ENCODE measurements at places on chromosomes 5 and 9.

GRCh38 chr5:135208903-135209721 is 175.1 kb upstream of the PITX1 start:
- no peak overlapping the region for H3K27ac ChIP-seq
- no peak overlapping the region for H3K4me3 ChIP-seq
- H3K36me3 ChIP-seq, result no peaks in the 10 kb centered on the region

GRCh38 chr5:10288592-10289219 is 19.0 kb downstream of the CMBL start:
- H3K27ac ChIP-seq, result no peak overlapping the region
- H3K4me1 ChIP-seq, result peaks cover 10% of the 10 kb centered on the region
- no peaks in the 10 kb centered on the region for H3K27me3 ChIP-seq
- no peak overlapping the region for H3K4me3 ChIP-seq

DNA sequence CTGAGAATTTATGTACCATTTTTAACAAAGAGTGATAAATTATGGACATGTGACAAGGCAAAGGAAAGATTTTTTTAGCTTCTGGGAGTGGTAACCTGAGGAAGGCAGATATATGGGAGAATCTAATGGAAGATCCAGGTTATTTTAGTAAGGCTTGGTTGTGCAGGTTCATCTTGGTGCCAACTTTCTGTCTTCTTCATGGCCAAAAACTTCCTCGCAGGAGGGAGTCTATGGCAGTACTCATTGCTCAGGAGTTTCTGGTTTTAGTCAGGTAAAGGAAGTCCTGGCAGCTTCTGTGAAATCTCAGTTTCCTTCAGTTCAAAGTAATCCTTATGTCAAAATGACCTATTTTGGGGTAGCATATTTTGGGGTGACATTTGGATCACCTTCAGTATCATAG is 248.3 kb upstream of the KCNN2 start:
- no peak overlapping the region for H3K27ac ChIP-seq
- H3K4me3 ChIP-seq, result no peak overlapping the region
- no peaks in the 10 kb centered on the region for H3K36me3 ChIP-seq
- no peak for DNase-seq
- H3K27me3 ChIP-seq, result no peaks in the 10 kb centered on the region

- H3K36me3 ChIP-seq, result no peaks in the 10 kb centered on the region
- no peaks in the 10 kb centered on the region for H3K27me3 ChIP-seq
- no peak for DNase-seq
- H3K4me1 ChIP-seq, result no peaks in the 10 kb centered on the region
Observed at GRCh38 chr5:128014578-128014977, 69.0 kb upstream of the SLC12A2 start.

GRCh38 chr9:4010309-4010708 is 289.6 kb downstream of the GLIS3 start:
- H3K4me3 ChIP-seq, result no peak overlapping the region
- no peaks in the 10 kb centered on the region for H3K4me1 ChIP-seq
- H3K36me3 ChIP-seq, result no peaks in the 10 kb centered on the region

- no peak overlapping the region for H3K4me3 ChIP-seq
- no peaks in the 10 kb centered on the region for H3K4me1 ChIP-seq
- H3K36me3 ChIP-seq, result no peaks in the 10 kb centered on the region
- DNase-seq, result no peak
- peaks cover 11% of the 10 kb centered on the region for H3K27me3 ChIP-seq
- H3K27ac ChIP-seq, result no peak overlapping the region
Observed at GRCh38 chr9:84702471-84702870, 32.9 kb downstream of the NTRK2 start.

GRCh38 chr5:158007336-158007735 is 148.4 kb upstream of the CLINT1 start:
- no peaks in the 10 kb centered on the region for H3K4me1 ChIP-seq
- no peak for DNase-seq
- H3K27me3 ChIP-seq, result peaks cover 10% of the 10 kb centered on the region

DNA sequence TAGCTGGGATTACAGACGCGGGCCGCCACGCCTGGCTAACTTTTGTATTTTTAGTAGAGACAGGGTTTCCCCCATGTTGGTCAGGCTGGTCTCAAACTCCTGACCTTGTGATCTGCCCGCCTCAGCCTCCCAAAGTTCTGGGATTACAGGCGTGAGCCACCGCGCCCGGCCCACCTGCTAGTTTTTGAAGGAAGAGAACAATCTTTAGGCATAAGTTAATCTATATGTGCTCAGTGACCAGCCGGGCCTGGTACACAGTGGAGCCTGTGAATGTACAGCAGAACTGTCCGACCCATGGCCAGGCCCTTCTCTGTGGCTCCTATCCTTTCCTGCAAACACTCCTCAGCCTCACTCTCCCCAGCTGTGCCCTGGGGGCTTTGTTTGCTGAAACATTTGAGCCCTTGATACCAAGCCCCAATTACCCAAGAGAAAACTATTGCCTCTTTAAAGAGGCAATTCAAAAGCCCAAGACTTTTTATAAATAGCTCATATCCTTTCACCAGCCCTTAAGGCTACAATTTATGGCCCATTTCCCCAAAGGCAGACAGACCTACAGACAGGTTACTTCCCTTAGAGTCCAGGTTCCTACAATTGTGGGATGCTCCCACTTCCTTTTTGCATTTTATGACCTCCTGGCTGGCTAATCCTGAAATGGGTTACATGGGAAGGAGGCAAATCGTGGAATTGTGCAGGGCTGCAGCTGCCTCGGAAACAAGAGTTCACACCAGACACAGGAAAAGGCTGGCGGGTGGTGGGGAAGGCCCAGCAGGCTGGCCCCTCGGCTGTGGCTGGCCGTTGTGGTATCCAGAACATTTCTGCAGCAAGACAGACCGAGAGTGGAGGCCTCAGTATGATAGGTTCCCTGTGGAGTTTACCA is 37.5 kb downstream of the SPRY4 start:
- H3K36me3 ChIP-seq, result no peaks in the 10 kb centered on the region
- no peak overlapping the region for H3K4me3 ChIP-seq
- no peak overlapping the region for H3K27ac ChIP-seq
- no peak for DNase-seq

DNA sequence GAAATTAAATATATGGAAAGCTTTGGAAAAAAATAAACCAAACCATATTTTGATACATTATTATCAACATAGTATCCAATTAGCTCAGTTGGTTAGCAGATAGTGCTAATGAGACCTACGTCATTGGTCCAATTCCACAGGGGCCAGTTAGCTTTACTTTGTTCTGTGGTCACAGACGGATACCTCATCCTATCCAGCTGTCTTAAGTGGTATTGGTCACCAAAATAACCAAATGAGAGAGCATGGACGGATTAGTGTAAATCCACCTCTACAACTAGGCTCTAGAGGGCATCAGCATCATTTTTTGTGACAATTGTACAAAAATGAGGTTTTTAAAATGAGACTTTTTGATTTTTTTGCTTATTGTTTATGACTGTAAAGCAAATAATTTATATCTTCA is 364.2 kb downstream of the KIAA0825 start:
- DNase-seq, result no peak
- H3K4me3 ChIP-seq, result no peak overlapping the region
- H3K4me1 ChIP-seq, result no peaks in the 10 kb centered on the region
- no peaks in the 10 kb centered on the region for H3K27me3 ChIP-seq
- H3K27ac ChIP-seq, result no peak overlapping the region

DNA sequence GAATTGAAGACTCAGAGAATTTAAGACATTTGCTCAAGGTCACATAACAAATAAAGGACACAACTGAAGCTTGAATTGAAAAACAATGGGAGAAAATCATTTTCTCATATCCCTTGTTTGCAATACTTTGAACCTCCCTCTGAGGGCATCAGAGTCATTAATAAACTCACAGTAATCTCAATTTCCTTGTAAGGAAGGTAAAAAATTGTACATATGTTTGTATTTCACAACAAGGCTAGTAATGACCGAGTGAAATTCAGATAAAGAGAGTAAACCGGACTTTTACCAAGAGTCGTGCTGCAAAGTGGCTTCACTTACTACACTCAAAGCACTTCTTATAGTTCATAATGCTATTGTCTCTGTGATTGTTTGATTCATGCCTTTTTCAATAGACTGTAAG is 665.0 kb downstream of the NR2F1-AS1 start:
- DNase-seq, result no peak
- H3K4me1 ChIP-seq, result no peaks in the 10 kb centered on the region
- no peak overlapping the region for H3K4me3 ChIP-seq
- no peaks in the 10 kb centered on the region for H3K36me3 ChIP-seq
- no peak overlapping the region for H3K27ac ChIP-seq
- H3K27me3 ChIP-seq, result peaks cover 5% of the 10 kb centered on the region
